CD4-positive, alpha-beta T cell treated with Interleukin-15 for 4 hours (primary cell): ENCODE measurements at places on chromosomes 6 and 20.

DNA sequence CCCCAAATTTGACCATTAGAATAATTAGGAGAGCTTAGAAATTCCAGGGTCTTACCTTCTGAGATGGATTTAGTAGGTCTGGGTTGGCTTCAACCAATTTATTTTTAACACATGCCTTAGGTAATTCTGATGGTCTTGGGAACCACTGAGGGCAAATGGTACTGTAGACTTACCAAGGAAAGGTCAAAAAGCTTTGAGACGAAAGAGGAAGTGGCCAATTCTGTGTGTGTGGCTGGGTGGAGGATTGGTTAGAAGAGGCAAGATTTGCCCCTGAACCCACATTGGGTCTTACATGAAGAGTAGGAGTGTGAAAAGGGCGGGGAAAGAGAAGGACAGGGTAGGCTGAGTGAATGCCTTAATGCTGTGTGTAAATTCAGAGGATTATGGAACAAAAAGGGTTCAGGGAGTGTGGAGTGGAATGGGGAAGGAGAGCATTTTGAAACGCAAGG, 2.7 kb downstream of the ITCH start:
- DNase-seq, result peak; percentile 33

GRCh38 chr20:45459606-45460005, 9.9 kb upstream of the WFDC2 start:
- no peak for DNase-seq

- DNase-seq, result no peak
Observed at GRCh38 chr6:168906391-168906790, 347.3 kb downstream of the THBS2 start.

GRCh38 chr6:17202526-17202925, 78.6 kb upstream of the RBM24 start:
- no peak for DNase-seq

DNA sequence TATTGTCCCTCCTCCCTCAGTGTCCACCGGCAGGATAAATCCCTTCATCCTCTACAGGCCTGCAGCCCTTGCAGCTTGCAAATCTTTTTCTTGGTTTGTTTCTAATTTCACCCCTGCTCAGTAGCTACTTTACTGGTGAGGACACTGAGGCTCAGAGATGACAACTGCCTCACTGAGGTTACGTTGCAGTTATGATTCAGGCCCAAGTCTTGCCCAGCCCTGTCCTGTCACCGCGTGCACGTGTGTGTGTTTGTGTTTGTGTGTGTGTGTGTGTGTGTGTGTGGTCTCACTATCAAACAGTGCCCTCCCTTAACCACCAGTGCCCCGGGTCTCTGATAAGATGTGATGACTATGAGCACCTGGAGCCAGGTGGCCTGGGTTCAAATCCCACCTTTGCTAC, 21.1 kb downstream of the FAM110A start:
- DNase-seq, result no peak

GRCh38 chr6:28980137-28980851, 24.8 kb downstream of the ZNF311 start:
- DNase-seq, result no peak

GRCh38 chr6:44052419-44053023, 74.7 kb downstream of the MRPL14 start:
- DNase-seq, result no peak

- DNase-seq, result no peak
Observed at GRCh38 chr6:41680182-41680965, 42.1 kb downstream of the MDFI start.

DNA sequence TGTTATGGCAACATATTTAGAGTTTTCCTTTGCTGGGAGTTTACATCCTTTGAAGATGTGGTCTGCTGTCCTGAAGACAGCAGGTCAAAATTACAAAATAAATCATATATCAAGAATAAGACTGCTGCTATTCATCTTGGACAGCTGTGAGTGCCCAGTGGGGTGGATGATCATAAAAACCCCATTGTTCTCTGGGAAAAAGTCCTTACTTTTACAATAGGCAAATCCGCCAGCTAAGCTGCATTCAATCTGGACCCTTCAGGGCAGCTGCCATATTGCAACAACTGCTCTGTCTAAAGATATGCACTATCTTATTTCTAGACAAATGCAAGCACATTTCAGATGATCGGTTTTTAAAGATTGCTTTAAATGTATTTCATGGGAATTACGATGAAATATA, 19.4 kb downstream of the CASS4 start:
- no peak for DNase-seq

GRCh38 chr6:38436726-38437465, 202.8 kb downstream of the BTBD9 start:
- DNase-seq, result no peak

DNA sequence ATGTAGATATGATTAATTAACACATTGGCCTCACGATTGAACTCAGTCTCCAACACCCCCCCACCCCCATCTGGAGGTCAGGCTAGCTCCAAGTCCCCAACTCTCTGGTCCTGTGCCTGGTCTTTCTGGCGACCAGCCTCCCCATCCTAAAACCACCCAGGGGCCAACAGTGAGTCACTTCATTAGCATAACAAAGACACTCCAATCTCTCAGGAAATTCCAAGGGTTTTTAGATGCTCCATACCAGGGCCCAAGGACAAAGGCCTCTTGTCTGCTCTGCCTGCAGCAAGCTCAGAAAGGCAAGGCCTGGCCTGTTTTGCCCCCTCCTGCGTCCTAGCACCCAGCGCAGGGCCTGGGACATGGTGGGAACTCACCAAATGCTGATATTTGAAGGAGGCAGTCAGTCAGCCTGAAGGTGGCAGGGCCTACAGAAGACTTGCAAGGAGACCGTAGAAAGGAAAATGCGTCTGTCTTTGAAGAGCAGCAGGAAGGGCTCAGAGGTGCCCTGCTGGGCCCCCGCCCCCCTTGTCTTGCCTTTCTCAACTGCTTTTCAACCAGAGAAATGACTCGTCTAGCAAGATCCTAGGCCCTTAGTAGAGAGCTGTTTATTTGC, 184.7 kb downstream of the CDH4 start:
- DNase-seq, result no peak

GRCh38 chr6:110034667-110035036, 56.5 kb downstream of the GPR6 start:
- no peak for DNase-seq

DNA sequence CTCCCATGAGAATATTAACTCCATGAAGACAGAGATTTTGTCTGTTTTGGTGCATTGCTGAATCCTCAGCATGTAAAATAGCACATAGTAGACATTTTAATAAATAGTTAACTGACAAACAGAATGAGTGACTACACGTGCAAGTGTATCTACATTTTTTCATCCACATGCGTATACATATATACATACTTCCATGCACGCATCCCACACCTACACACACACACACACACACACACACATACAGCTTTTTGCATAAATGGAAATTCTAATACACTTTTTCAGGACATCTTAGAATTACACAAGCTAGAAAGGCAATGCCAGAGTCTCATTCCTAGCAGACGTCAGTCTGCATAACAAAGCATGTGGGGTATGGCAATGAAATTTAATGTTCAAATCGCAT, 139.7 kb upstream of the LRFN2 start:
- DNase-seq, result no peak

DNA sequence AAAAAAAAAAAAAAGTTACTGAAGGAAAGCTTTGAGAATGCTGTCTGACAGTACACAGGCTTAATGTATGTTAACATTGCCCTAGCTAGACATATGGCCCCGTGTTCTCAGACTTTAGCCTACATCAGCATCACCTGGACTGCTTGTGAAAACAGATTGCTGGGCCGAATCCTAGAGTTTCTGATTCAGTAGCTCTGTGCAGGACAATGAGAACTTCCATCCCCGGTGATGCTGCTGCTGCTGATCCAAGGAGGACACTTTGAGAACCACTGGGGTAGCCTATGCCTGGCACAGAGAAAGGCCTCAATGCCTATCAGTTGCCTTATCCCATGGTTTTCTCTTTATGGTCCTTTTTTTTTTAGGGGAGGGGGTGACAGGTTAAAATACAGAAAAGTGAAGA, 1.6 kb downstream of the HCK start:
- no peak for DNase-seq

DNA sequence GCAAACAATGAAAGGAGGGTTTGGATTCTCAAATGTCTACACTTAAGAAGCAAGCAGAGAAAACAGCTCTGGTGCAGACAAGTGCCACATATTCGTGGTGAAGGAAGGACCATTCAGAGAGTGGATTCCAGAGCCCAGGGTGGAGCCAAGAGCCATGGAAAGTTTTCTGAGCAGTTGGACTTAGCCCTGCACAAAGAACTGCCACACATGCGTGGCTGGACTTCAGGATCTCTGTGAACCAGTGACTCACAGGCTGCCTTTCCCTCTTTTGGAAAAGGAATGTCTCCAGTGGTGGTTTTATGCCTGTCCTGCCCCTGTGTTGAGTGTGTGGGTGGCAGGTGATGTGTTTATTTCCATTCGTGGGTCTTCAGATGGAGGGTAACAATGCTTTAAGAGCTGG, 489.5 kb downstream of the CDH26 start:
- DNase-seq, result no peak

DNA sequence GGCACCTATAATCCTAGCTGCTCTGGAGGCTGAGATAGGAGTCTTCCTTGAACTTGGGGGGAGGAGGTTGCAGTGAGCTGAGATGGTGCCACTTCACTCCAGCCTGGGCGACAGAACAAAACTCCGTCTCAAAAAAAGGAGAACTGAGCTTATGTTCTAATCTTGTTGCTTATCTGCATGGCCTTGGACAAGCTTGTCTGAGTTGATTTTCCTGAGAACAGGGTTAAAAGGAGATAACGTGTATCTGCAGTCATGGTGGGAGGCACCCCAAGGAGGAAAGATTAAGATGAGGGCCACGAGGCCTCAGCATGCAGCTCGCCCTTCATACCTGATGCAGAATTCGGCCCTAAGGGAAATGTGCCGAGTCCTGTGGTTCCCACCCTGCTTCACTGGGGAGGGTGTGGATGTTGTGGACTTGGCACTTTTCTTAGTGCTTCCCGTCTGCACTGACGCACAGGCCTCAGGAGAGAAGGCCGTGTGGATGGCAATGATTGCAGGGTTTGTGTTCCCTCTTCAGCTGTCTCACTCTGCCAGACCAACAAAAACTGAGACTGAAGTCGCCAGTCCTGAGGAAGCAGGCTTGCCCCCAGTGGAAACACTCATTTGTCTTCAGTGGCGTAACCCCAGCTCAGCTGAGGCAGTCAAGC, 56.3 kb downstream of the EZR start:
- no peak for DNase-seq

DNA sequence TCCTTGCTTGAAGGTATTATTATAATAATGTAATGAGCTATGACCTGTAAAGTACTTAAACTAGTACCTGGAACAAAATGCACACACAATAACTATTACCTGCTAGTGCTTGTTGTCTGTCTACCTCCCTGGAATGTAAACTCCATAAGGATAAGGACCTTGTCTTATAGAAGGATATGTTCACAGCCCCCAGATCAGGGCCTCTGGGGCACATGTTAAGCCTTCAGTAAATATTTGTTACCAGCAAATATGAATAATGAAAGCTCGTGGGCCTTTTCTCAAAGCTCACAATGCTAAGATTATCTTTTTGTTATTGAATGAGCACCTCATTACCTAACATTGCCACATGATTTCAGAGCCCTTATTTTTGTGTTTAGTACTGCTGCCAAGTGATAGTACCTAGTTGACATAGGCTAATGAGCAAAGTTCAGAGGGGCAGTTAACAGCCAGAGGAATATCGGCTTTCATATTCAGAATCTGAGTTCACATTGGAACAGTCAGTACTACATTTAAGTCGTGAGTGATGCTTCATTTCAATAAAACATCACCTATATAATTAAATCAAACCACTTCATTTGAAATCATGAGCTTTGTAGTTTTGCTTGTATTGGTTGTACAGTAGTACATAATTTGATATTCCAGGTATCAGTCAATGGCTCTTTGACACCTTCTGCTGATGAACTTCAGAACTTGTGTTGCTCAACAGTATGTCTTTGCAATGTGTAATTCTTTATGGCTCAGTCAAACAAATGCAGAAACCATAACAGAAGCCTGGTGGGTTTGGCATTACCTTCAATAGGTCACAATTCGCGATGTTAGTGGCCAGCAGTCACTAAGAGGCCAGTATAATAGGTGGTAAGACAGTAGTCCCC, 11.8 kb upstream of the SMLR1 start:
- no peak for DNase-seq

DNA sequence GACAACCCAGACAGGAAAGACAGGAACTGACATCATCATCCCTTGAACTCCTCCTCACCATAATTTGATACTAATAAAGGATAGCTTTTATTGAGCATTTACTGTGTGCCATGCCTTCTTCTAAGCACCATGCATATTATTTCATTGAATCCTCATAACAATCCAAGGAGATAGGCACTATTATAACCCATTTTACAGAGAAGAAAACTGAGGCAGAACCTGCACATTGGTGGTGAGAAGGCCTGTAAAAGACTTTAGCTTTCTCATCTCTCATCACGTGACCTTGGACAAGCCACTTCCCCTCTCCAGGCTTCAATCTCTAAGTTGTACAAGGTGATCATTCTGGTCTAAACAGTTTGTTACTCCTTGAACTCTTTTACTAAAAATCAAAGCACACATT, 34.5 kb upstream of the PREX1 start:
- DNase-seq, result no peak

DNA sequence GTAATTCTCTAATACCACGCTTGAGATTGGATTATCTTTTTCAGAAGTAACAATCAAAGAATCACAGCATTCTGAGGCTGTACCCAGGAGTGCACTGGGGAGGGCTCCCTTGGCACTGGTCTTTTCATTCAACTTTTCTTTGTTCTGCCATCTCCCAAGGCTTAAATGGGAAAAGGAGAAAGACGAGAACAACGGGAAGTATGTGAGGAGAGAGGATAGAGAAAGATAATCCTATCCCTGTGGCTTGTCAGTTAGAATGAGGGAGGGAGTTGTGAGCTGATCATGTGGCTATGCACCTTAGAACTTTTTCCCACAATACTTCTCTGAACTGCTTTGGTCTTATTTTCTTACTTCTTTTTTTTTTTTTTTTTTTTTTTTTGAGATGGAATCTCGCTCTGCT, 83.1 kb downstream of the CAP2 start:
- DNase-seq, result no peak

DNA sequence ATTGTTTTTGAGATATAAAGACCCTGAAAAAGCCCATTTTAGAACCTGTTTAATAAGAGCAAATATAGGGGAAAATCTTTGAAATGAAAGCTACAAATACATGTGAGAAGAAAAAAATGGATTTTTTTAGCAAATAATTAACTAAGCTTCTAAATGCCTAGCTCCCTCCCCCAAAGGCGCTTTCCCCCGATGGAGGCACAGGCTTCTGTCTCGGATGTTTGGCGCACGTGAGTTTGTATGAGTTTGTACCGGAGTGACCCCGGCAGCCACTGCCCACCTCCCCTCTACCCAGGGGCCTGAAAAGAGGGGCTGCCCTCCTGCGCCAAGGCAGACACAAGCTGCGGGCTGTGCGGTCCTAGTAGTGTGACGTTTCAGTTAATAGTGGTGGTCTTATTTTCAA, 50.4 kb upstream of the TMEM181 start:
- DNase-seq, result no peak

DNA sequence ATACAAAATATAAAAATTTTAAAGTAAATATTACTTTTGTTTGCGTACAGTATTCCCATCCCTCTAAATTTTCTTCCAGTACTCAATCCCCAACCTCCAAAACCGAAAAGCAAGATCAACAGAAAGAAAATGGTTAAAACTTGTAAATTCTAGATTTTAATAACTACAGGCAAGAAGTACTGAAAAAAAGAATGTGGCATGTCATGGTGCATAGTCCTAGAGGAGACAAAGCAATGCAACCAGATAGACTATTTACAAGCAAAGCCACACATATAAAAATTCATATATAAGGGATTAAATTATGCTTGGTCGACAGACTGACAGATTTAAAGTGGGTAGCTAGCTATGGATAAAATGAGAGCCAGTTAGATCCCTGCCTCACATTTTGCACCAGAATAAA, 56.5 kb upstream of the HFE start:
- no peak for DNase-seq

GRCh38 chr6:170449835-170450753, 103.0 kb downstream of the PSMB1 start:
- DNase-seq, result no peak
